ENCODE measurements at places on chromosomes 2 and 18.

GRCh38 chr2:178152977-178153376 lies 40.7 kb downstream of the RBM45 start:
- no peak for DNase-seq

- DNase-seq: no peak
Observed at GRCh38 chr2:235098269-235098668, 146.5 kb downstream of the SH3BP4 start.

DNA sequence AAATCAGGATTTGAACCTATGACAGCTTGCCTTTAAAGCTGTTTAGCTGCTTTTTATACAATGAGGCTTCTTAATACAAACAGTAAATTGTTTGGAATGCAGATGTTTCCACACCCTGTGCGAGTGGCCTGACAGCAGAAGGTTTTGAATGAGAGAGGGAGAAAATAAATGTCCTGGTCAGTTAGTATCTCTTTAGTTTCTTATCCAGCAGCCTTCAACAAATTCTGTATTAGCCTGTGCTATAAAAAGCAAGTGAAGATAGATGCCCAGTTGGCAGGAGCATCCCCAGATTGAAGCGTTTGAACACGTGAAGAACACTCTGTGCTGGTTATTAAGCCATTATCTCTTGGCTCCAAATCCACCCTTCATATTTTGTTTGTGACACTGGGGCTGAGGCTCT lies 70.6 kb downstream of the CERS6 start:
- no peak for DNase-seq

- no peak for DNase-seq
Observed at GRCh38 chr2:143505542-143505941, 376.3 kb downstream of the ARHGAP15 start.

GRCh38 chr2:216694082-216694825 lies 1.1 kb downstream of the IGFBP5 start:
- DNase-seq: peak; percentile 10

GRCh38 chr2:42360493-42360889 lies 526 bp downstream of the COX7A2L start:
- no peak for DNase-seq

- DNase-seq: no peak
Observed at GRCh38 chr2:97348841-97349240, 235.9 kb downstream of the ANKRD36 start.

DNA sequence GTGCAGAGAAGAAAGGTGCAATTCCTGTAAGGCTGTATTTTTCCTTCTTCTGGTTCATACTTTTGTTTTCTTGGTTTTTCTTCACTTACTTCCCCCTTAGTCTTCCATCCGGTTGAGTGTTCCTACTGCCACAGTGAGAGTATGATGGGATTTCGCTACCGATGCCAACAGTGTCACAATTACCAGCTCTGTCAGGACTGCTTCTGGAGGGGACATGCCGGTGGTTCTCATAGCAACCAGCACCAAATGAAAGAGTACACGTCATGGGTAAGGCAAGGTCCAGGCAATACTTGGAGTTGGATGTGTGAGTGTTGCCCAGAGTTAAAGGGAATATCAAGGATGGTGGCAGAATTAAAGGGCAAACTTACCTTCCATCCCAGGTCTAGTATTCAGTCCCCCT lies 108.0 kb downstream of the DTNA start:
- no peak for DNase-seq

GRCh38 chr2:50613161-50613560 lies 418.8 kb downstream of the NRXN1 start:
- no peak for DNase-seq

GRCh38 chr2:220701115-220701514 lies 871.0 kb downstream of the EPHA4 start:
- no peak for DNase-seq

DNA sequence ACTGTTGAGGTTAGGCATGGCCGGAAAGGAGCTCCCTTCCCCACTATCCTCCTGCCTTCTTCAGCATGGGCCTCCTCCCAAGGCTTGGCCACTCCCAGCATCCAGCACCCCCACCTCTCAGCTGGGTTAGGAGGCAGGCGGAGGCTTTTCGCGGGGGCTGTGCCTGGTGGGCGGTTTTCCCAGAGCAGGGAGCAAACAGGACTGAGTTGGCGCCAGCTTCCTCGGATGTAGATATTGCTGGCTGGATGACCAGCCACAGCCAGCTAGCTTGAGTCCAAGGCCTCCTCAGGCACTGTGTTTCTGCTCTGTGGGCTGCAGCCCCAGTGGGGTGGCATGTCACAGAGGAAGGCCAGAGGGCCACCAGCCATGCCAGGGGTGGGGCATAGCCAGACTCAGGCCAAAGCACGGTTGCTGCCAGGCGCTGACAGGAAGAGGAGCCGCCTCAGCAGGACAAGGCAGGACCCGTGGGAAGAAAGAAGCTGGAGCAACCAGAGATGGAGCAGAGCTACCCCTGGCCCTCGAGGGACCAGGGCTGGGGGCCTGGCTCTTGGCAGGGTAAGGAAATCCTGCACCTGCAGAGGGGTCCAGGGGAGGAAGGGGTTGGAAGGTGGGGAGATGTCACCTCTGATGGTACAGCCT lies at the start of gene TCF23:
TSS of gene TCF23 (plus strand) at position 204 of the 639 bp plus-strand sequence. CDS start at position 334, 130 bp downstream.
- no peak for DNase-seq

- peak; percentile 61 for DNase-seq
Observed at GRCh38 chr18:24118750-24119577, 19.9 kb upstream of the CABYR start.

All from stimulated activated CD4-positive, alpha-beta T cell treated with anti-CD3 and anti-CD28 coated beads, Interleukin-1b, Interleukin-23, amount 100 ng/mL, for 1 hour (primary cell).